ENCODE measurements at places on chromosomes 5 and 9.

GRCh38 chr5:155342956-155343355, 329.4 kb downstream of the KIF4B start:
- no peak for DNase-seq

- DNase-seq = peak; percentile 29
These were observed 73.3 kb downstream of the GLIS3 start for GRCh38 chr9:4226331-4227250.

DNA sequence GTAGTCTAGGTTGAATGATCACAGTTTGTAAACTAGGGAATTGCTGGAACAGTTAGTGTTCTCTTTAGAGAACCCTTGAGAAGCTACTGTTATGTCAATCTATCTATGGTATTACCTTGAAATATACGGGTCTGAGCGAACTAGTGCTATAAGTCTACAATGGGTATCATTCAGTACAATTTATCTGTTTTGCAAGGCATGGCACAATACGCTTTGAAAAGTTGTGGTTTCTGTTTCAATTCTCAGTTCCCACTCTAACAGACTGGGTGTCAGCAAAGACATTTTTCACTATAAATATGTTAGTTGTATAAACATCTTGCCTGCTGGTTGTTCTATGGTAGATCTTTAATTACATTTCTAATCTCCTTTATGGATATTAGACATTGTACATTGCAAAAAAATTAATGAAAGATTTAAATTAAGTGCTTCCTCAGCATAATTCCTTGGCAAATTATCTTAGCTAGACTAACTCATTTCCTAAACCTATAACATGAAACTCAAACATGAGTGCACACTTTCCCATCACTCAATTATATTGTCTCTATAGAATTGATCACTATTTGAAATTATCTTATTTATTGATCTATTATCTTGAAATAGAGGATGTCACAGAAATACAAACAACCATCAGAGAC, 24.9 kb upstream of the SLCO6A1 start:
- DNase-seq = no peak

- DNase-seq = peak; percentile 62
These were observed 465.5 kb downstream of the DNAH5 start for GRCh38 chr5:13478831-13479465.

GRCh38 chr5:170306381-170306831, 8.8 kb upstream of the LCP2 start:
- peak; percentile 77 for DNase-seq

GRCh38 chr9:82271106-82271561, 282.6 kb downstream of the SPATA31D1 start:
- peak; percentile 98 for DNase-seq

DNA sequence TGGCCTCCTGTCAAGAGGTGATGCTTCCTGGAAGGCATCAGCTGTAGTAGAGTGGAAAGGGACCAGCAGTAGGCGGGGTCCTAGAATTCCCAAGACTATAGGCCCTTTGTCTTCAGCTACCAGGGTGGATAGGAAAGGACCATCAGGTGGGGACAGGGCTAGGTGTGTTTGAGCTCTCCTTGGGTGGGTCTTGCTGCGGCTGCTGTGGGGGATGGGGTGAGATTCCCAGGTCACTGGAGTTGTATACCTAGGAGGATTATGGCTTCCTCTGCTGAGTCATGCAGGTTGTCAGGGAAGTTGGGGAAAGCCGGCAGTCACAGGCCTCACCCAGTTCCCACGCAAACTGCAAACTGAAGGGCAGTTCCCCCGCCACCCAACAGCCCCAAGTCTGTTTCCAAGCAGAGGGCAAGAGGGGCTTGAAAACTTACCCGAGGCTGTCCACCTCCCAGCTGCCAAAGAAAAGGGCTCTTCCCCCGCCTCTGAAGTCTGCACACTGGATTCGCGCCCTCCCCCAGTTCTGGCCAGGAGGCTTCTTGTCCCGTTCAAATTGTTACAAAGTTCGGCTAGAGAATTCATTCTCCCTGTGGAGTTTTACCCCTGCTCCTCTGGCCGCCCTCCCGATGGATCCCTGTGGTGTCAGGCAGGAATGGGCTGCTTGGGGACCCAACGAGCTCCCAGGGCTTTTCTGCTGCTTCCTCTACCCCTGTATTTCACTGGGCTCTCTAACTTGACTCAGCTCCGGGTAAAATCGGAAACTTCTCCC, 23.0 kb upstream of the ECM2 start:
- no peak for DNase-seq

GRCh38 chr9:105054491-105054890, 126.5 kb upstream of the ABCA1 start:
- DNase-seq = peak; percentile 73

DNA sequence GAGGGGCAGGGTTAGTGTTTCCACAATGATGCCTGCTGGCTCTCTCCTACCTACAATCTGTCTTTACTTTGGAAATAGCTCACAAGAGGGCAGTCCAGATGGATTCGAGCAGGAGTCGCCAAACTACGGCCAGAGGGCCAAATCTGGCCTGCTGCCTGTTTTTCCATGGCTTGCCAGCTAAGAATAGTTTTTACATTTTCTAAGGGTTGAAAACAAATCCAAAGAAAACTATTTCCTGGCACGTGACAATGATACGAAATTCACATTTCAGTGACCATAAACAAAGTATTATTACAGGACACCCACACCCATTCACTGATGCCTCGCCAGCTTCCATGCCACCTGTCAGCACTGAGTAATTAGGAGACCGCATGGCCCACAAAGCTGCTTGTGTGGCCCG, 162.9 kb upstream of the WWC1 start:
- peak; percentile 4 for DNase-seq

- peak; percentile 14 for DNase-seq
These were observed 54.5 kb downstream of the OXCT1 start for GRCh38 chr5:41815663-41816229.

DNA sequence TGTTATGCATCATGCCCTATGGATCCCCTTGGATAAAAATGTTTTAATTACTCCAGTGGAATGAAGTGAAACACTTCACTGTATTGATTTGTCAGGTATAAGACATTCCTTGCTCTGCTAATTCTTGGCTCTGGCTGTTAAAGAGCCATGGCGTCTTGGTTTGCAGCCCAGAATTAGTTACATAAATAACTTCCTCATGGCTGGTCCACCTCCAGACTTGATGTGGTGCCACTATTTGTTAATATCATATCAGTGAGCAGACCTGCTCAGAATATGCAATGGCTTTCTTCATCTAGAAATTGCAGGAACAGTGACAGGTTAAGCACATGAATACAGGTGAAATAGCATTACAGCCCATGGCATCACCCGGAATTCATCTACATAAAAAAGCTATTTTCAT, 446.9 kb upstream of the GRIN3A start:
- no peak for DNase-seq

DNA sequence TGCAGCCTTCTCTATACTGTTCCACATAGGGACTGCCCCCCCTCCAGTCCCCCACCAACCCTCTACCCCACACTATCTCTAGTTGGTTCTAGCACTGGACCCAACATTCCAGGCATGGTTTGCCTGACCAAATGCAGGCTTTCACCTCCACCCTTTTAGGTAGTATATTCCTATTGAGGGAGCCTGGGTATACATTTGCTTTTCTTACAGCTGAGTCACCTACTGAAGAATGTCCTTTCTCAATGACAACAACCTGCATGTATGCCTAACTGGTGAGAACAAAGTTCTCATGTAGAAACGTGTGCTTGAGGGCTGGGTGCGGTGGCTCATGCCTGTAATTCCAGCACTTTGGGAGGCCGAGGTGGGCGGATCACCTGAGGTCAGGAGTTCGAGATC, 8.2 kb downstream of the TNIP1 start:
- DNase-seq = peak; percentile 46

GRCh38 chr5:176658007-176658599, 10.8 kb downstream of the TSPAN17 start:
- DNase-seq = peak; percentile 74

DNA sequence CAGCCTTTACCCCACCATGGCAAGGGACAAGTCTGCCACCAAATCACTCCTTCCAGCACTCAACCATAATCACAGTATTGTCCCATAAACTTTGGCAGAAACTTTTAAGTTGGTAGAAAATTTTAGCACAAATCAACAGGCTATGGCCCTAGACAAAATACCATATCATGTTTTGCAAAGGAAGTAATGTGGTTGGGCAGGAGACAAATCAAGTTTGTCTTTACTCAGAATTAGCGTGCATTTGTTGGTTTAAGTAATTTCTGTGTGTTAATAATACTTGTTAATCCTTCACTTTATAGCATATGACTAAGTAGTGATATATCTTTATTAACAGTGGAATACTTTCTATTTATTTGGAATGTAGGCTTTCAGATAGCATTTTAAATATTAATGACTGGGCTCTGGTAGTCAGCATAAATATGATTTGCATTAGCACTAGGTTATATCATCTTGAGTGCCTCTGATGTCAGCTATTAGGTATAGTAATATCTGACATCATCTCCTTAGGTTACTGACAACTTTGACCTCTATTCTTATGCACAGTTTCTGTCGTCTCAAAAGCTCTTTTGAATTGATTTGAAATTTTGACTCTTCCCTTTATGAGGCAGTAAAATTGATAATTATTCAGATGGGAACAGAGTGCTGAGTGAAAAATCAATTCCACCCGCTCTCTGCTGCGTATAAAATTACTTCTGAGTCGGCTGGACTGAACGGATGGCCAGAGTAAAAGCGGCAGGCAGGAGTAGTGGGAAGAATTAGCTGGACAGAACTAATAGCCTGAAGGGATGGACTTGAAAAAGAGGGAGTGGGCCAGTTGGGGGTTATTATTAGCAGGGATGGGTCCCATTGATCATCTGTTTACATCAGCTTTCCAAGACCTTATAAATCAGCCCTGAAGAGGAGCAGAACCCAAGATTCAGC, 40.1 kb upstream of the TLX3 start:
- DNase-seq = no peak

DNA sequence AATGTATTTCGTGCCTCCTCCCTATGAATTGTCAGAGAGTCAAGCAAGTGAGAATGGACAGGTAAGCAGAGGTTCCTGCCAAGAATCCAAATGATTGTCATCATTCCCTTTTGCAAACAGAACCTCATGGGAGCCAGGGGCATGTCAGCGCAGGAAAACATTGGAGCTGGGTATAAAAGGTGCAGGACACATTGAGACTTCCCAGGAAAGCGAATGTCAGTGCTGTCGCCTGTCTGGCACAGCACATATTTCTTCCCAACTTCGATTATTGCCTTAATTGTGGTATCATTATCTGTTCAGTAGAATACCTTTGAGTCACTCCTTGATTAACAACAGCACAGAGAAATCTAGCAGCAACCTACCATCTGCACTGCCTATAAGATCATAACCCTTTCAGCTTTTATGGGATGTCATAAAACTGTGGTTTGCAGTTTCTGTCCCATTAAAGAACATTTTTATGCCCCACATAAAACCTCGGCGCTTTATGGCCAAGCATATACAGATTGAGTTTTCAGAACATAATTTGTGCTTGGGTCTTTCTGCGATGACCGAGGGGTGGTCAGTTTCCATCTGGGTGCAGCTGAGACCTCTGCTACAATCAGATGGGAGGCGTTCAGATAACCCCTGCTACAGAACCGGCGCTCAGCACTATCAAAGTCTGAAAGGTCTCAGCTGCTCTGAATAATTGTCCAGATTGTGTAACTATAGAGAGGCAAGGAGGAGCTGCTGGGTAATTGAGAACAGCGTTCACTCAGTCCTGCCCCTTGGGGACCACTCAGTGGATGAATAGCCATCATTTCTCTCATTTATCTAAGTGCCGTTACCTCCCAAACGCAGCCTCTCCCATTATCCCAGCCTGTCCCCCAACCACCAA, 30.9 kb upstream of the WWC1 start:
- no peak for DNase-seq
